Nephron progenitor cell (in vitro differentiated cells): ENCODE measurements at places on chromosomes 11 and 22.

- DNase-seq, result no peak
These were observed 96.3 kb downstream of the APIP start for GRCh38 chr11:34819740-34820482.

- DNase-seq, result no peak
These were observed 46.1 kb downstream of the ZBTB16 start for GRCh38 chr11:114105611-114106010.

DNA sequence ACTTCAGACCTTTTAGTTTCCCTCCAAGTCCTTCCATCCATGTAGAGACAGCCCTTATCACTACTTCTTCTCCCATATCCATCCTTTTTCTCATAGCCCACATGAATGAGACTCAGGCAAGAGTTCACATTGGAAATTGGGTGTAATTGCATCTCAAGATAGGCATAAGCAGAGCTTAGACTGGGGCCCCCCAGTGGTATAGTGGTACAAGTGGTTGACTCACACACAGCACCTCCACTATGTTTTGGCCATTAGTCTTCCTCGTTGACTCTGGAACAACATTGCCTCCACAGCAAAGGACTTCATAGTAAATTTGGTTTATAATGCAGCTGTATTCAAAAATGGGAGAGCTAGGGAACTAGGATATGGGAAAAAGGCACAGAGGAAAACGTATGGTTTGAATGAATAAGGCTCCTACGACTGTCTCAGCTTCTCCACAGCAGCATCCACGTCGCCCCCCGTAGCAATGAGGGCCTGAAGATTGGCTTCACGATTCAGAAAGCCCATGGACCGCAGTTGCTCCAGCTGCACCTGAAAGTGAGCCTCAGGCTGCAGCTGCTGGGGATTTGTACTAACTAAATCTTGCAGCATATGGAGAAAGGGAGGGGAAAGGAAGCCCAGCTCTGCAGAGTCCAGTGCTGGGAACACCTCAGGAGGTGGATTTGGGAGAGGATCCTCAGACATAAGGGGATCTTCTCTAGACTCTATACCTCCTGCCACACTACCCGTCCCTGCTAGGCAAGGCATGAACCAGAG, 2.4 kb downstream of the UBQLN3 start:
- DNase-seq, result no peak

GRCh38 chr22:27970596-27971220, 51.7 kb upstream of the PITPNB start:
- DNase-seq, result no peak

DNA sequence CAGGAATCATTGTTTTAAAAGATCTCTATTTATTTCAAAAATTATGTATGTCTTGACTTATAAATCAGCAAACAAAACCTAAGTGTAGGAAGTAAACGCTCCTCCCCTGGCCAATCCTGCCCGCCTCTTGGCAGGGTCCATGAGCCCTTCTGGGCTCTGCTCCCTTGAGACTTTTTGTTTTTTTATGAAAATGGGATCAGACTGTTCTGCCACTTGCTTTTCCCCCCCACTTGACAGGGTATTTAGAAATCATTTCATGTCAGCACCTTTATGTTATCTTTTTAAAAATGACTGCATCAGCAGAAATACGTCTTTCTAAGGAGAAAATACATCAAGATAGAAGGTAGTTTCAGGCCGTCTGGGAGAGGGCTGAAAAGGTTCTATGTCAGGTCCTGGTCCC, 35.6 kb downstream of the FBLN1 start:
- DNase-seq, result no peak

DNA sequence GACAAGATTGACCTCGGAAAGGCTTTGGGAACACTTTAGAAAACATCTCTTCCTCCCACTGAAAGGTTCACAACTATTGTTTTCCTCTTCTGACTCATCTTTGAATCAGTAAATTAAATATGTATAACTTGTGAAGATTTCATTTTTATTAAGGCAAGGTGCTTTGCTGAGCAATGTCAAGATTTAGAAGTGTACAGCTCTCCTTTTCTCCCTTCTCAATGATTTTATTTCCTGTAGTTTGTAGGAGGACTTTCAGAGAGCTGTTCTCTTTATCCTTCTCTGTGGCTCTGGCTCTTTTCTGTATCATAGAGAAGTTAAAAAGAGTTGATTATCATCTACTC, 594.2 kb downstream of the METTL15 start:
- no peak for DNase-seq

- DNase-seq, result no peak
These were observed 152.4 kb downstream of the FCHSD2 start for GRCh38 chr11:72989727-72990126.

- no peak for DNase-seq
These were observed 231.3 kb upstream of the B3GAT1 start for GRCh38 chr11:134643115-134644012.
